ENCODE measurements at places on chromosomes 7 and 10.
A peak's percentile ranks its signal among the peaks of the same experiment; 100 is the strongest.

DNA sequence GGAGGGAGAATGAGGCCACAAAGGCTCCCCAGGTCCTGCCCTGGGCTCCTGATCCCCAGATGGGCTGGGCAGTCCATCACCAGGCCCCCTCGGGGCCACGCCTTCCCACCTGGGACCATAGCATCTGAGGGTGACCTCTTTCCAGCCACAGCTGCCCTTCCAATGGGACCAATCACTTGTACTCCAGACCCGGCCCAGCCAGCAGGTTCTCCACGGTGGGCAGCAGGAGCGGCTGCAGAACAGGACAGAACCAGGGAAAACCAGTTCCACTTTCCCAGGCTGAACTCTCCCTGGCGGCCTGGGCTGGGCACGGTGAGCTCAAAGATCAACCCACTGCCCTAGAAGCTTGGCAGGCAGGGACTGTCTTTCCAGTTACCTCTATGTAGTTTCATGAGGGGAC, 257.6 kb downstream of the MAD1L1 start:
- DNase-seq, result no peak

- no peak for DNase-seq
These were observed 85.5 kb downstream of the TBXAS1 start for GRCh38 chr7:139914306-139915267.

GRCh38 chr7:97218767-97219166, 101.3 kb downstream of the SDHAF3 start:
- no peak for DNase-seq

DNA sequence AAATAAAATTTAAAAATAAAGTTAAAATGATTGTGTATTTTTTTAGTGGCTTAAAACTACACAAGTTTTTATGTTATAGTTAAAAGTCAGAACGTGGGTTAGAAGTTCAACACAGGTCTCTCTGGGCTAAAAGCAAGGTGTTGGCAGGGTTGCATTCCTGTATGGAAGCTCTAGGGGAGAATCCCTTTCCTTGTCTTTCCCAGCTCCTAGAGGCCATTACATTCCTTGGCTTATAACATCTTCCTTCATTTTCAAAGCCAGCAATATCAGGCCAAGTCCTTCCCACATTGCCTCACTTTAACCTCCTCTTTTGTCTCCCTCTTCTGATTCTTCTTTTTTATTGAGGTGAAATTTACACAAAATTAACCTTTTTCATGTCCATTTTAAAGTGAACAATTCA, 52.4 kb upstream of the EEPD1 start:
- no peak for DNase-seq

- DNase-seq, result no peak
These were observed 57.8 kb downstream of the TRIL start for GRCh38 chr7:28900311-28900710.

DNA sequence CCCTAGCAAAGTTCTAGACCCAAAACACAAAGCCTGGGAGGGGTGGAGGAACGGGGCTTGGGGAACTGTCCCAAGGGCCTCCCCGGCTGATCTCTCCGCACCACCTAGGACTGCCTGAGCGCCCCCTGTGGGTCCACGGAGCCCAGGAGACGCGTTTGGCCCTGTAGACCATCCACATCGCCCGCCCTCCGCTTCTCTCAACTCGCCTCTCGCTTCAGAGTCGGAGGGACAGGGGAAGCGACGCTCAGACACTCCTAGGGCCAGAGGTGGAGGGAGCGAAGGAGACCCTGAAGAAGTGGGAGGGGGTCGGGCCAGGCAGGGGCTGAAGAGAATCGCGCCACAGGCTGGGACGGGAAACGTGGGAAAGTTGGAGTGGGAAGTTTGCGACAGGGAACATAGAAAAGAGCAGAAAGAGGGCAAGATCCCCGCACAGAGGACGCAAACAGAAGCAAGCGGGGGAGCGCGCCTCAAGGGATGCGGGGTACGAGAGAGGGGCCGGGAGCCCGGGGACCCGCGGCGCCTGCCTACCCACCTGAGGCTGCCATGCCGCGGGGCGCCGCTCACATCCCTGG, 378 bp downstream of the PIK3AP1 start:
- DNase-seq, result peak; percentile 88

DNA sequence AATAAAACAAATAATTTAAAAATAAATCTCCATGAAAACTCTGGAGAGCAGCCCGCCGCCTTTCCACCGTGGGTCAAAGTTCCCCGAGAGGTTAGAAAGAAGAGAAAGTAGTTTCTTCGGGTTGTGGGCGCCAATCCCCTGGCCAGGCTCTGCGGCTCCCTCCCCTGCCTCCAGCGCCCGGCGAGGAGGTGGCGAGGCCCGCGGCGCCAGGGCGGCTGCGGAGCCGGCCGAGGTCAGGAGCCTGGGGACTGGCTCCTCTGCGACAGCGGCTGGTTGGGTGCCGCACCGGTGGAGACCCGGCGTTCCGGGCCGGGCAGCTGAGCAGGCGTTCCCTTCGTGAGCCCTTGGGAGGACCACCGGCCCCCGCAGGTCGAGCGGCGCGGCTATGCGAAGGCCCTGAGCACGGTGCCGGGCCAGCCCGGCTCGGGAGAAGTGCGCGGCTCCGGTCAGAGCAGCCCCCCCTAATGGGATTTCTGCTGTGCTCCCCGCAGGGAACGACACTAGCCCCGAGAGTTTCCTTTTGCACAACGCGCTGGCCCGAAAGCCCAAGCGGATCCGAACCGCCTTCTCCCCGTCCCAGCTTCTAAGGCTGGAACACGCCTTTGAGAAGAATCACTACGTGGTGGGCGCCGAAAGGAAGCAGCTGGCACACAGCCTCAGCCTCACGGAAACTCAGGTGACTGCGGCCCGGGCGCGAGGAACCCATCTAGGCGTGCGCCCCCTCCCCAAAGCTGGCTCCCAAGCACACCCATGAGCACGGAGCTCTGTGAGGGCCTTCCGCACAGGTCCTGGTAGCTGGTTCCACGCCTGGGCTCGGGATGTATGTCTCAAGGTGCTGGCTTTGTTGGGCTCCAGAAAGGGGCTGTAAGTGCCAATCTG, 2.8 kb downstream of the EMX2 start:
- DNase-seq, result no peak

DNA sequence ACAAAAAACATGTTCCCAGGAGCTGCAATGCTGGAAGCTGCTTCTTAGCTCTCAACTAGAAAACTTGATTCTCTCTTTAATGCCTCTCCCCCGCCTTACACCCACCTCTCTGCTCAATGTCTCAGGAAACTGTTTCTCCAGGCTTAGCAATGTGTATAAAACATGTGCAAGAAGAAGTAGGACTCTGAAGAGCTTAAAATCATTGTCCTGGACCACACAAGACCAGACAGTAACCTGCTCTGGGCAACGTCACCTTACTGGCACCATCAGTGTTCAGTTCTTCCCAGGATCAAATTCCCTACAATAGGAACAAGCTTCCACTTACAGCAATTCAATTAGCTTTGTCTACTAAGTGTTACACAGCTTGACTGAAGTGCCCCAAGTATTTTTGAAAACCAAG, 104.9 kb downstream of the RAPGEF5 start:
- no peak for DNase-seq

DNA sequence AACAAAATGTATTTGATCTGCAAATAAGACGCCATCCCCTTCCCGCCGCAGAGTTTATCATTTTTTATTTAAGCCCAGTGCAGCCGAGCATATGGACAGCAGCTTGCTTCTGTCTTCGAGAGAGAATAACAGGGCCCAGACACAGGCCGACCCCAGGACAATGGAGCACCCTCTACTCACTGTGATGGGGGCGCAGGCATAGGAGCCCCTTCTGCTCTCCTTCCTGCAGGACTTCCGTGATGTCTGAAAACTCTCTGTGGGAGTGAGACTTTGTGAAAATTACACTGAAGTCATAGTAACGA, 134.8 kb downstream of the OAT start:
- DNase-seq, result no peak

- DNase-seq, result no peak
These were observed 49.3 kb downstream of the CCDC6 start for GRCh38 chr10:59857049-59857448.

DNA sequence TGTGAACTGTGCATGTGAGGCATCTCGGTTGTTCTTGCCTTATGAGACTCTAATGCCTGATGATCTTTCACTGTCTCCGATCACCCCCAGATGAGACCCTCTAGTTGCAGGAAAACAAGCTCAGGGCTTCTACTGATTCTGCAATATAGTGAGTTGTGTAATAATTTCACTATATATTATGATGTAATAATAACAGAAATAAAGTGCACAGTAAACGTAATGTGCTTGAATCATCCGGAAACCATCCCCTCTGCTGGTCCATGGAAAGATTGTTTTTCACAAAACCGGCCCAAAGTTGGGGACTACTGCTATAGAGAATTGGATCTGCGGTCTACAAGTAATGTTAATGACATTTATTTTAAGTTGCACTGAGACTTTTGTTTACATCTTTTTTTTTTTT, 126.7 kb downstream of the TPST1 start:
- no peak for DNase-seq

DNA sequence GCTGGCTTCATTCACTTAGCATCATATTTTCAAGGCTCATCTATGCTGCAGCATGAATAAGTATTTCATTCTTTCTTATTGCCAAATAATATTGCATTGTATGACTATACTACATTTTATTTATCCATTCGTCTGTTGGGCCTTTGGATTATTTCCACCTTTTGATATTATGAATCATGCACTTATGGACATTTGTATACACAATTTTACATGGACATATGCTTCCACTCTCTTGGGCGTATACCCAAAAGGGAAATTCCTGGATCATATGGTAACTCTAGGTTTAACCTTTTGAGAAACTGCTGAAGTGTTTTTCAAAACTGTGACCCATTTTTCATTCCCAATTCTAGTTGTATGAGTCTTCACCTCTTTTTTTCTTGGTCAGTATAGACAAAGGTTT, 80.3 kb upstream of the GNAI1 start:
- no peak for DNase-seq

- DNase-seq, result no peak
These were observed 10.9 kb downstream of the SCART1 start for GRCh38 chr10:133464582-133465031.

Data from B cell (primary cell).